Stimulated activated CD4-positive, alpha-beta T cell treated with anti-CD3 and anti-CD28 coated beads, Interleukin-12 subunit alpha, Interleukin-12 subunit beta, amount 100 ng/mL, for 24 hours (primary cell): ENCODE measurements at places on chromosomes 7 and 10.

DNA sequence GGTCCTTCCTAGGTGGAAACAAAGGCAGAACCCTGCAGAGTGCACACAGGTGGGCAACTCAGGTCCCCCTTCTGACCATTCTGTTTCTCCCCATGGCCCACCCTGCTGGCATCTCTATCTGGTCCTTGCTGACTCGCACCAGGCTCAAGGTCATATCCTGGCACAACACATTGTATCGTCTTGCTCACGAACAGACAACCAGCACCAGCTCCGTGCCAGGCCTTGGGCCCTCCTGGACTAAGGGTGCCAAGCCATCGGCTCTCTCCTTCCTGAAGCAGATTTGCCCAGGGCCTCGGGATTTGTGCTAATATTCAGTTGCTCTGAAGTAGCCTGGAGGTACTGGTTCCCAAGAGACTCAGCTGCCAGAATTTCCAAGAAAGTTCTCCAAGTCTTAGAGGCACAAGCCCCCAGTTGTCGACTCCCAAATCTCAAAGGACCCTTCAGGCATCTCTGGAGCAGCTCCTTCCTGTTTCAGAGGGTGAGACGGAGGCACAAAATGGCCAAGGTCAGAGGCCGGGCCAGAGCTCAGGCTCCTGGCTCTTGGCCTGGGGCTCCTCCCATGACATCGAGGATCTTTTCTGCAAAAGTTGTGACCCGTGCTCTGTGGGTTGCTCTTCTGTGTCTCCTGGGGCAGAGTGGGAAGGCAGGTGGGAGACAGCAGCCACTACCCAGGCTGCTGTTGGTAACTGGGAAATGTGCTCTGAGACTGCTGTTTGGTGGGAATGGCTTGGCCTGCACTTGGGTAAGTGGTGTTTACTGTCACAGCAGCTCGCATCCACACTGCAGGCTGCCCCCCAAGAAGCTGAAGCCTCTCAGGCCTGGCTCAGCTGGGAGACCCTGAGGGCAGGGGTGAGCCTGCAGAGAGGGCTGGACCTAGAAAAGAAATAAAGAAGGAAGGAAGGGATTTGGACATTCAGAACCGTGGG, 121.3 kb downstream of the RGS10 start:
- no peak for DNase-seq

- DNase-seq = no peak
Observed at GRCh38 chr7:71665716-71666115, 533.8 kb downstream of the GALNT17 start.

DNA sequence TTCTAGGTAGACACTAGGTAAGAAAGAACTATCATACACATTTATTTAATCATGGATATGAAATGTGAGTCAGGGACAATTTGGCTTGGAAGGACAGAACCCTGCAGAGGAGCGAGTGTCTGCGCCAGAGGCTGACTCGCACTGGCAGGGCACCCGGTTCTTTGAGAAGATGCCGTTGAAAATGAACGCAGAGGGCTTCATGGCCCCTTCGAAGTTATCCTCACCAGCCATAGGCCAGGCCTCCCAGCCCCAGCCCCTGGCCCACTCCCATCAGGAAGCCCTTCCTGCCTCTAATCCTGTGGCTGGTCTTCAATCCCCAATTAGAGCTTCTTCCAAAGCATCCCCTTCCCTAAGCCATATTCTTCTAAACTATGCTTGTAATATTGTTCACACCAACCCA, 239.8 kb downstream of the TCERG1L start:
- no peak for DNase-seq

DNA sequence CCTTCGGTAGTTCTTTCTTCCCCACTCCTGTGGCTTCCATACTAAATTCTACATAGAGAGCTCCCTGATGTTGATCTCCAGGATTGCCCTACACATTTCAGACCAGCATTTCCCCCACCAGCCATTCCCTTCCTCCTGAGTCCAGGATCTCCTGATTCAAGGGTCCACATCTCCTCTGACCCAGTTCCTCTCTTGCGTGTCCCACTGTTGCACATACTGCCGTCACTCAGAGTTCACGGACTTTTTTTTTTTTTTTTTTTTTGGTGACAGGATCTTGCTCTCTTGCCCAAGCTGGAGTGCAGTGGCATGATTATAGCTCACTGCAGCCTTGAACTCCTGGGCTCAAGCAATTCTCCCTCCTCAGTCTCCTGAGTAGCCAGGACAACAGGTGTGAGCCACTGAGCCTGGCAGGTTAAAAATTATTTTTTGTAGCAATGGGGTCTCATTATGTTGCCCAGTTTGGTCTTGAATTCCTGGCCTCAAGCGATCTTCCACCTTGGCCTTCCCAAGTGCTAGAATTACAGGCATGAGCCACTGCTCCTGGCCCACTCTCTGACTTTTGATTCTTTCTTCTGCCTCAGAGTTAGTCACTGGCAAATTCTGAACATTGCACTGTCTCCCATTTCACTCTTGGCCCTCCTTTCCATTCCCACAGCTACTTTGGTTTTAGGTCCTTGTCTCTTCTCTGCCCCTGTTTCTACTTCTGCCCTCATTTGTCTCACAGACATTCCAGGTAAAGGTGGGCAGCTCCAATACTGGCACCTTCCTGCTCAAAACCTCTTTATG, 29.6 kb upstream of the ZRANB1 start:
- no peak for DNase-seq

DNA sequence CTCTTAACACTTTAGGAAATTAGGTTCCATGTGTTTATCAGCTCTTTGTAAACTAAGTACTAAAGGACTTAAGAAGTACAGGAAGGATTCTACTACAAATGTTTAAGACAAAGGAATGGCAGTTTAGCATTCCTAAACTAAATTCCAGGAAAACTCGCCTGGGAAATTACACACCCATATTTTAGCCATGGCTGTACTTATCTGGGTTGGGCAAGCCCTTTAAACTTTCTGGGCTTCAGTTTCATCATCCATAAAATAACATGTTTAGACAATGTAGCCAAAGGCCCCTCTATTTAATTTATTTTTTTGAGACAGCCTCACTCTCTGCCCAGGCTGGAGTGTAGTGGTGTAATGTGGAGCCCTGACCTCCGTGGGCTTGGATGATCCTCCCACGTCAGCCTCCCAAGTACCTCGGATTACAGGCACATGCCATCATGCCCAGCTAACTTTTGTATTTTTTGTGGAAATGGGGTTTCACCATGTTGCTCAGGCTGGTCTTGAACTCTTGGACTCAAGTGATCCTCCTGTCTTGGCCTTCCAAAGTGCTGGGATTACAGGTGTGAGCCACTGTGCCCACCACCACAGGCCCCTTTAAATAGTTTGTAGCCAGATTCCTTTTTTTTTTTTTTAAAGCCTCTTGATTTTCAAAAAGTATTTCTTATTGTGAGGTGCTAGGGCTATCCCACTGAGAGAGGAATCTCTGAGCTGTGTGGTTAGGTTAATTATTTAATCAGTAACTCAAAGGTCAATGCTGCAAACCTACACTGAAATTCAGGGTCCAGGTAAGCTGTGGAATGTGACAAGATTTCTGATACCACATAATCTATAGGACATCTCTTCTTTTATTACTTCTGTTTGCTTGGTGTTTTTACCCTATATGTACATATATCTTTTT, 32.1 kb downstream of the TMEM60 start:
- DNase-seq = no peak

- no peak for DNase-seq
Observed at GRCh38 chr10:129628823-129629222, 161.8 kb downstream of the MGMT start.

DNA sequence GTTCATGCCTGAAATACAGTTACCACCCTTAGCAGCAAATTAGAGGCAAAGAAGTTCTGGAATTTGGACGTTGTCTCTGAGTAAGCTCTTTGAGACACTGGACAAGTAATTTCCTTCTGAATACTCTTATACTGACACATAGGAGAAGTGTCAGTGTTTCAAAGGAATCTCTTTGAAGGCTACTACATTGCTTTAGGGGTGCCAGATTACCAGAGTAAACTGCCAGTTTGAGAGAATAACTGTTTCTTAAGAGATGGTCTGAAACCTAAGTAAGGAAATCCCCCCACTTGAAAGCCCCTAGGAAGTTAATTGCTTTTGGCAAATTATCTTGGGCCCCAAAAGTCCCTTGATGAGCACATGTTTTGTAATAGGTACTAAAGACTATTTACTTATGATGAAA, 3.4 kb downstream of the FAS start:
- DNase-seq = no peak

GRCh38 chr7:131107337-131108211, 220.1 kb upstream of the MKLN1 start:
- peak; percentile 60 for DNase-seq

- no peak for DNase-seq
Observed at GRCh38 chr7:5419539-5420066, 4.0 kb downstream of the TNRC18 start.

DNA sequence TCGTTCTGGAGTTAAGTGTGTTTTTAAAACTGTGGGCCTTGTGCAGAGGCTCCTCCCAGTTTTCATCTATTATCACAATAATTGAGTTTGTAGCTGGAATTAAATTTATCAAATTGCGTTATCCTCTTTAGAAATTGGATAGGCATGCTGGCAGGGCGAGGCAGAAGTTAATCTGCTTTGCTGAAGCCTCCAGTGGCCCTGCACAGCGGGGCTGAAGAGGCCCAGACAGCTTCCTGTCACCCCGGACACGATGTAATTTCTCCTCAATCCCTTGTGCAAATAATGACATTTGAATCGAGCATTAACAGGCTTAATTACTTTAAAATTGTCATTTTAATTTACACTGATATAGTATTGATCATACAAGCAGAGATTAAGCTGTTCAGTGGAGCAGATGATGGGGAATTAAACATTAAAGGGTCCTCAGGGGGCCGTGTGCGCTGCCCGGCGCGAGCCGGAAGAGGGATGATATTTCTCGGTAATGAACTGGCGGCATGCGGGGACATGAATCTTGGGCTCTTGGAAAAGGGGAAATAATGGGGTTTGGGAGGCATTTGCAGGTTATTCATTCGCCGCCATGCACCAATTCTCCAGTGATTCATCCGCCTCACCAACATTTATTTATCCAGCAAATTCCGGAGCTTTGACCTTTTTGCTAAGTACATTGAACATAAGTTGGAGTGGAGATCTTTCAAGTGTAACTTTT, 118.5 kb downstream of the NKX6-2 start:
- DNase-seq = no peak

DNA sequence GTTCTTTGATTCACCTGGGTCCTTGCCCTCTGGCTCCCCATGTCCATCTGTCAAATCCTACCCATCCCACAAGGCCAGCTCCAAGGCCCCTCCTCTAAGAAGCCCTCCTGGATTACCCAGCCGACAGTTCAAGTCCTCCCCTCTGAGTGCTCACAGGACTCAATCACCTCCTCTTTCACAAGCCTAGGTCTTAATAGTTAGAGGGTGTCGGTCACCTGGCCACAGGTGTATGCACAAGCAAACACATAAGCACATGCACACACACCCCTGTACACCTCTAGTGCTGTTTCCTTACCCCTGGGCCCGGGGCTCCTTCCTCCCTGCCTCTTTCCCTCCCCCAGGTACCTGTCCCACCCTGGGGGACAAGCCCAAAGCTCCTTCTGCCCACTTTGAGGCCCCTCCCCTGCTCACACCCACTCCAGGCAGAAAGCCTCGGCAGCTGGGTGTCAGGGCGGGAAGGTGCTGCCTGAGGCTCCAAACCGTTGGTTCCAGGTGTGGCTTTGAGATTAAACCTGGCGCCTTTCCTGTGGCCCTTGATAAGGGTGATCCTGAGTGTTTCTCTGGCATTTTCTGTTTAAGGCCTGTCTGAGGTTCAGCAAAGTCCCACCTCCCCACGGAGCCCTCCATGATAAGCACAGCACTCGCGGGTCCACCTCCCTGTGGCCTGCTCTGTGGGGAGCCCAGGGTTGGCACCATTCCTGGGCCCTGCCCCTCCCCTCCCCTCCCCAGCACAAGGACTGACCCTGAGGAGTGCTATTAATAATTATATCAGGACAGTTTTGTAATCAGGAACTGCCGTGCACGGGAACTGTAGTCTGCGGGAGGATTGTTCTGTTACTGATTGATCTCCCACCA, 14.6 kb upstream of the AQP1 start:
- no peak for DNase-seq

- DNase-seq = no peak
Observed at GRCh38 chr7:20730611-20731010, 56.1 kb downstream of the SP8 start.

DNA sequence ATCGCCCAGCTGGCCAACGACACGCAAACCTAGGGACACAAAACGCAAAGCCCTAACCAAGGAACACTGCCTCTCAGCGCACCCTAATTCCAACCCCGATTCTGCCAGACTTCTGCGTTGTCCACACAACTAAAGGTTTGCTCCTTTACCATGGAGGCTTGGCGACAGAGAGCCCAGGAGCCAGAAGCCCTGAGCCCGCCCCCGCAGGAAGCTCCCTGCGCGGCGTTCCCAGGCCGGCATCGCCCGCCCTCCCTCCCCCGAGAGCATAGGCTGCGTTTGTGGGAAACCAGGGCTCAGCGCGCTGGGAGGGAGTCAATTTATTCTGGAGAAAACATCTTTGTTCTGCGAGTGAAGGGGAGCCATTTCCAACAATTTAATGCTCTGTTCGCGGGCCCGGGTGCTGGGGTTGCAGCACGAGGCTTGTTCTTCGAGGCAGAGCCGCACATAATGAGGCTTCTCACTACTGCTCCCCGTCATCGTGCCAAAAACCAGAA, 103.9 kb downstream of the GRID1 start:
- no peak for DNase-seq

DNA sequence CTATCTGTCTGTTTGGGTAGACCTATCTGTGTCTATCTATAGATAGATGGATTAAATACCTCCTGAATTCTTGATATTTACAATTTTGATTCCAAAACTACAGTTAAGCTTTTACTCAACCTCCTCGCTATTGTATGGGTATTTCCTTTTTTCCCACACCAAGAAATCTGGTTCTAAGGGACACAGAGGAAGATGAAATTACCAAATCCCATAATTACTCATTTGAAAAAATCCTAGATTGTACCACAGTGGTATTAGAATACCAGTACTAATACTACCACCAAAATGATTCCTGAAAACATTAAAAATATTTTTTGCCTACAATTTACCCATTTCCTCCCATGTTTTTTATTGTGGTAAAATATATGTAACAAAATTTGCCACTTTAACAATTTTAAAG, 53.2 kb downstream of the LRGUK start:
- DNase-seq = no peak

- DNase-seq = no peak
Observed at GRCh38 chr7:139038691-139039090, 2.8 kb upstream of the ZC3HAV1L start.

- no peak for DNase-seq
Observed at GRCh38 chr7:21128062-21128817, 299.6 kb upstream of the SP4 start.

- no peak for DNase-seq
Observed at GRCh38 chr7:47568547-47568946, 13.4 kb downstream of the TNS3 start.

- DNase-seq = peak; percentile 68
Observed at GRCh38 chr10:94545391-94546048, at the start of gene HELLS. HELLS (plus strand) TSS chr10:94545788; CDS start chr10:94545922, 134 bp downstream.
